Forelimb muscle (tissue), 1 donor: ENCODE measurements at places on chromosomes 12 and 14. TPM values are rescaled to one million over a fixed set of nuclear protein-coding genes. Genes with fewer than 3 reads are reported as not detected.

- DNase-seq, result no peak
Observed at GRCh38 chr14:59332727-59333126, 132.5 kb downstream of the GPR135 start.

GRCh38 chr14:106459971-106460730 lies 933.8 kb downstream of the TMEM121 start:
- no peak for DNase-seq

Gene EGLN3
- polyA plus RNA-seq, result 57.9 TPM

DNA sequence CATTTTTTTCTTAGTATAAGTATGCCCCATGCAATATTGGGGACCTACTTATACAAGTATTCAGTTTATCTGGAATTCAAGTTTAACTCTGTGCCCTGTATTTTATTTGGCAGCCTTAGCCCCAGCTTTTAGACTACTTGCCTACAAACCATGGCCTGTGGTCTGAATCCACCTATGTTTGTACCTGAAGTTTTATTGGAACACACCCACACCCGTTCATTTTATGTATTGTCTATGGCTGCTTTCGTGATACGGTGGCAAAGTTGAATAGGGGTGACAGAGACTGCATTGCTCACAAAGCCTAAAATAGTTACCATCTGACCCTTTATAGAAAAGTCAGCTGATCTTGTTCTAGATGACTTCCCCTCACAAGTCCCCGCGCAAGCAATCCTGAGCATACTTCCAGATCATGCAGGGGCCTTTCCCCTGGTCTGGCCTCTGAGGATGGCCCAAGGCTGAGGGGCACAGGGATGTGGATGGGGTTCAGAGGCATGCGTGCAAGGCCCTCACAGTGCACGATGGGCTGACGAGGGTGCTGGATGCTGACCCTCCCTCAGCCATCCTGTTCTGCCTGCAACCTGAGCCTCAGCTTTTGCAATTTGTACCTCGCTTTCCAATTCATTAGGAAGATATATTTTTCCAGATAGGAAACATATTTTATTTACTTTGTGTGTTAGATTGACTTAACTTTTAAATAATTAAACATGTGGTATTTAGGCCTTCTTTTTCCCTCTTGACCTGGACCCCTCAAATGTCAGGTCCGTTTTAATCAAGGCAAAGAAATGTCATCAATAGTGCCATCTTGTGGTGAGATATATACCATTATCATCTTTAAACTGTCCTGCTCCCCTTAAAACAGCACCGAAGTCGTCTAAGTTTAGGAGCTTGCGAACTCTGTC lies 527.3 kb upstream of the CCDC196 start:
- DNase-seq, result no peak

- DNase-seq, result no peak
Observed at GRCh38 chr12:83656004-83656403, 969.3 kb downstream of the TMTC2 start.

DNA sequence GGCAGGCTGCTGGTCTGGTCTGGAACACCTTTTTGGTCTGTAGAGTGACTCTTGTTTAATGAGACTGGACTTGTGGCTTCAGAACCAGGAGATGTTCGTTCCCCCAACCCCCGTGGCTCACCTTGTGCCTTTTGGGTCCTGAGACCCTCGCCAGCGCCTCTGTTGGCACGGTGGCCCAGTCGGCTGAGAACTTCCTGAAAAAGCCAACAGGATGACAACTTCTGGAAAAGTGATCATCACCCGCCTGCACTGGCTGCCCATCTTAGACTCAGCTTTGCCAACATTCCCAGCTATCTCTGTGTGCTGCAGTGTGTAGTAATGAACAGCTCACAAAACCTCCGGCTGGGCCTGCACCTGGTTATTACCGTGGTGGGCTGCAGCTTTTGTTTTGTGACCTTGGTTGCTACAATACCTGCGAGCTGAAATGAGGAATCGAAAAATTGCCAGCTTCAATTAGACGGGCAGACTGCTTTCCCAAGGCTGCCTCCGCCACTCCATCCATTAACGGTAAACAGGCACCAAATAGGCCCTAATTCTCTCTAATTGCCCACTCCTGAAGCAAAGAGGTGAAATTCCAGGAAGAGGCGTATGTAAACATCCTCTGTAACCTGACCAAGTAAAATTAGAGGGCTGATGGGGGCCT lies 16.0 kb downstream of the MEG3 start:
- no peak for DNase-seq

DNA sequence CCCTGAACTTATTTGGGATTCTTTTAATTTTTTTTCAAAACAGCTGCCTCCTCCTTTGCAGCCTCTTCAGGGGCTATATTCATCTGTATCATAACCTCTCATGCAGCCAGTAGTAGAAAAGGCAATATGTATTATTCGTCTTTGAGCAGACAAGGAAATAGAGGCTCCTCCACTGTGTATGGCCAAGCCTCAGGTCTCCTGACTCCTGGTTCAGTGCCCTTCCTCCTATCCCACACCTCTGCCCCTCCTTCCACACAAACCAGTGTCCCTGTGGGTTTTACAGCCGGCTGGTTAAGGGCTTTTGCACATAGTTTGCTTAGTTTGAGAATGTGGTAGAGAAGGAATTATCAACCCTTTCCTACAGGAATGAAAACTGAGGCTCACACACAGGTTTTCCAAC lies 8.8 kb upstream of the ACVRL1 start:
- DNase-seq, result no peak

Gene CIROP
- not detected for polyA plus RNA-seq

Gene ATP6V1D
- 67.5 TPM for polyA plus RNA-seq

GRCh38 chr12:119631930-119632678 lies 35.8 kb upstream of the PRKAB1 start:
- DNase-seq, result no peak

- DNase-seq, result no peak
Observed at GRCh38 chr12:24246934-24247333, 297.5 kb upstream of the SOX5 start.

DNA sequence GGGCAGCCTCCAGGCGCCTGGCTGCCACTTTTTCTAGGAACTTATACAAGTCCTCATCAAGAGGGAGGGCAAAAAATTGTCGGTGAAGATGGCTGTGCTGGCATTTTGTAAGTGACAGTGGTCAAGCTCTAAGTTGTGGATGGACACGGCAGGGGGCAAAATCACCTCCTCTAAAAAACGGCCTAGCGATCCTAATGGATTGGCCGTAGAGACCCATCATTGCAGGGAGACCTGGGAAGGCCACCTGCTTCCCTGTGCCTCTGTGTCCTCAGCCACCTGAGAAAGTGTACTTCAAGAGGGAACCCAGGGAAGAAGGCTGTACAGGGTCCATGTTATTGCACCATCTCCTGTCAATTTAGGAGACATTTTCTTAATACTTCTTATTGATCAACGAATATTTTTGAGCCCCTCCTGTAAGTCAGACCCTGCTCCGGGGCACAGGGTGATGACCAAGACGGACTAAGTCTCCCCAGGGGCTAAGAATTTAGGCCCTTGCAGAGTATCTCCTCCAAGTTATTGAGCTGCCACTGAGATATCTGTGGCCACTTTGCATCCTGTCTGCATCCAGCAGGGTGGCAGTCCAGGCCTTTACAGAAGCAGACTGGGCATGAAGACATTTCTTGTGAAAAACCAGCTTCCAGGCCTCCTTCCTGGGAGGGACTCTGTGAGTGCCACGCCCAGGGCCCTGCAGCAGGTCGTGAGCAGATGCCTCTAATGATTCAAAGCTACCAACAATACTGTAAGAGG lies 40.5 kb downstream of the PSMA6 start:
- no peak for DNase-seq

- DNase-seq, result no peak
Observed at GRCh38 chr12:29023436-29024076, 125.5 kb upstream of the FAR2 start.

GRCh38 chr14:104026024-104026423 lies 59.5 kb upstream of the ASPG start:
- no peak for DNase-seq

Gene SRRM4
- polyA plus RNA-seq, result 0.22 TPM

- DNase-seq, result no peak
Observed at GRCh38 chr12:82099216-82099615, 259.0 kb downstream of the CCDC59 start.

GRCh38 chr12:124229520-124229919 lies 65.4 kb upstream of the RFLNA start:
- no peak for DNase-seq

Gene IL22
- not detected for polyA plus RNA-seq

Gene TMTC1
- polyA plus RNA-seq, result 43.9 TPM

- no peak for DNase-seq
Observed at GRCh38 chr12:34204830-34205285, 182.6 kb downstream of the ALG10 start.

GRCh38 chr14:78073028-78073427 lies 97.1 kb upstream of the NRXN3 start:
- DNase-seq, result no peak

- DNase-seq, result no peak
Observed at GRCh38 chr14:92452471-92452870, 61.1 kb upstream of the RIN3 start.

DNA sequence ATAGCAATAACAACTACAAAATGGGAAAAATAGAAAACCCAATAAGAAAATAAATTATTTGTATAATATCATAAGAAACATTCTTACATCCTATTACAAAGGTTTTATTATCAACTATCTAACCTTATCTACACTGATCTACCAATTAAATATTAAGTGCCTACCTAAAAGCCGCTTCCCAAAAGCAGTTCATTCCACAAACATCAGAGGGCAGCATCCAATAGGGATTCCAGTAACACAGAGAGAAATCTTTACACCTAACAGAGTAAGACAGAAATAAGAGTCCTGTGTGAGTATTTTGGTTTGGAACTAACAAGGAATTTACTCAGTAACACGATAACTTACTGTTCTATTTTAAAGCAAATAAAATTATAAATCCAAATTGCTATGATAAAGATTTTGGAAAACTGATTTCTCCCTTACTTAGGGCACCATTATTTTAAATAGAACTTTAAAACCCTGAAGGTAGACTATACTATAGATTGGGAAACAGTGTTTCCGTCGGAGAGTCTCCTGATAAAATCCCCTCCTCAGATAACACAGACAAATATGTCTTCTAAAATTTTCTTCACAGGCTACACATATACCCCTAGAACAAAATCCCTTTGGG lies 15.0 kb downstream of the GXYLT1 start:
- no peak for DNase-seq

Gene GPRC5A
- polyA plus RNA-seq, result 1.9 TPM

Gene PROX2
- 0.85 TPM for polyA plus RNA-seq

GRCh38 chr12:122688291-122688690 lies 14.9 kb downstream of the HCAR2 start:
- DNase-seq, result no peak

Gene RAD9B
- polyA plus RNA-seq, result 4.4 TPM

- no peak for DNase-seq
Observed at GRCh38 chr14:55938249-55938791, 179.9 kb upstream of the PELI2 start.

- no peak for DNase-seq
Observed at GRCh38 chr12:54616933-54617680, 17.6 kb downstream of the LACRT start.

GRCh38 chr12:65602610-65603295 lies 221.5 kb upstream of the HMGA2 start:
- peak; percentile 62 for DNase-seq

- DNase-seq, result no peak
Observed at GRCh38 chr14:21509432-21510143, 1.6 kb downstream of the METTL3 start.

- no peak for DNase-seq
Observed at GRCh38 chr14:52111583-52111982, 42.7 kb upstream of the NID2 start.

Gene KRT85
- polyA plus RNA-seq, result not detected

DNA sequence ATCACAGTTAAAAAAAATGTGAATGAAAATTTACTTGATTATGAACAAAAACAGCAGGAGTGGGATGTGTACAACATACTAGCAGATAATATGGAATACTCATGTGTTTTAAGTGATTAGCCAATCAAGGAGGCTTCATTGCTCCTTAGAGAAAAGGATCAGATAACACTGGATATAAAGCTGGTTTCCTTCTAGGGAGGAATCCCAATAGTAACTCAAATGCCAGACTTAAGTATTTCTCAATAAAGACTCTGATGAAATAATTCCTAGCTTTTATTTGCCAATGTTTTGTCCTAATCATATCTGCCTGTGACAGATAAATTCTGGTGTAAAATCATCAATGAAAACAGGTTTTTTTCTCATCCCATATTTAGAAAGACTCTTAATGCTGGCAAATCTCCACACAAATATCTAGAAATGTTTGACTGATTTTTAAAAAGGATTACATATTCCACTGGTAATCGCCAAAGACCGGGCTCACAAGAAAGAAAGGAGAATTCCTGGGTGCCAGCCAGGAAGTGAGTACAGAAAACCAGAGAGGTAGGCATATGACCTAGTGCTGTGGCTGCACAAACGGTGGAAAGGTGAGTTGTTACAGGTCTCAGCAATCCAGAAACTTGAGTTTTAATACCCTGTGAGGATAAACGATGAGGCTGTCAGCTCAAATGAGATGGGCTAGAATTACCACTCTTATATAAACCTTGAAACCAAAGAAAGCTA lies 108.6 kb upstream of the TTC7B start:
- DNase-seq, result no peak

Gene HOXC10
- polyA plus RNA-seq, result 0.09 TPM

GRCh38 chr12:120529641-120530417 lies 871 bp upstream of the COQ5 start:
- DNase-seq, result no peak

- no peak for DNase-seq
Observed at GRCh38 chr12:15738438-15739015, 50.7 kb downstream of the EPS8 start.

DNA sequence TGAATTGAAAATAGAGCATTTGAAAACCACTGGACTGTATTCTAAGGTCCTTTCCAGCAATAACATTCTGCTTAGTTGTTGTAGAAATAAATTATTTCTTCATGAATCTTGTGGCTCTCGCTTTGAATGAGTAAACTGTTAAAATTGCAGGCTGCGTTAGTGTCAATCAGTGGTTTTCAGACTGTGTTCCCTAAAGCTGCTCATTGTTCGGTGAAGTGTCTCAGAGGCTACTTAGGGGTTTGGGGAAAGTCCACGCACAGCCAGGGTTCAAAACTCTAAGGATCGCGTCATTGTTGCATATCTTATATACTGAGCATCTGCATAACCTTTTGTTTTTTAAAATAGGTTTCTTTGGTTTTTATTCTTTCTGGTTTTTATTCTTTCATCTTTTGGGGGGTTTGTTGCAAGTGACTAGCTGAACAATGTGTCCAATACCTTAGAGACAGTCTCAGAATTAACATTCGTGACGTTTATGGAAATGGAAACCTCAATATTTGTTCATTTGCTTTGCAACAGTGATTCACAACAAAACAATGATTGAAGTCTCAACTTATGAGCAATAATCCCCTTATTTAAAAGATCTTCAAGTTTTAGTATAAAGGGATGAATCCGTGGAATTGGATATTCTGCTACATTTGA lies 108.1 kb downstream of the TTLL5 start:
- no peak for DNase-seq

- DNase-seq, result no peak
Observed at GRCh38 chr14:20415782-20416206, 2.5 kb upstream of the TEP1 start.

DNA sequence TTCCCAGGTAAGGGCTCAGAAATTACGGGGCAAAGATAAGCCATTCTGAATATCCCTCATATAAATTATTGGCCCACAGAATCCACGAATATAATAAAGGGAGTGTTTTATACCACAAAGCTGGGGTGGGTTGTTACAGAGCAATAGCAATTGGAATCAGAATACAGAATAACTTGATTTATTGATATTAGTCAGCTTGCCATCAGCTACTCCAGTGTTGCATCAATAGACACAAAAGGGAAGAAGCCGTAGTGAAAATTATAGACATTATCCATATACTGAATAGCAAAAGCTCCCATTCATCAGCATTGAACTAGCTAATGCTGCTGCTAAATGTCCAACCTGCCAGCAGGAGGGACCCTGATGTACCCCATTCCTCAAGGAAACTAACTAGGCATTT lies 18.3 kb downstream of the MDGA2 start:
- DNase-seq, result no peak

GRCh38 chr12:129700036-129700435 lies 203.8 kb downstream of the TMEM132D start:
- DNase-seq, result no peak
